AG04450 (cell line): ENCODE measurements at places on chromosomes 12 and 14.

DNA sequence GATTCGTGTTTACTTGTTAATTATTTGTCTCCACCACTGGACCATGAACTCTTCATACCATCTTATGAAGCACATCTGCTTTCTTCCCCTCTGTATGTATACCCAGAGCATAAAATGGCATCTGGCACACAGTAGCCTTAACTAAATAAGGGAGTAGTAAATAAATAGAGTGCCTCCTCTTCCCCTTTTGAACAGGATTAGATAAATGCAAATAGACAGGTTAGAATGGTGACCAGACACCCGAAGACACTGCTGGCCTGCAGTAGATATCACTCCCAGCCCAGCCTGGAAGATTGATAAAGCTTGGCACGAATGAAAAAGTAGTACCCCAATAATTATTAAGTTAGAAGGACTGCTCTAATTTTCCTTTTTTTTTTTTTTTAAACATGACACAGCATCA lies 6.9 kb downstream of the GALNT4 start:
- no peak for DNase-seq

DNA sequence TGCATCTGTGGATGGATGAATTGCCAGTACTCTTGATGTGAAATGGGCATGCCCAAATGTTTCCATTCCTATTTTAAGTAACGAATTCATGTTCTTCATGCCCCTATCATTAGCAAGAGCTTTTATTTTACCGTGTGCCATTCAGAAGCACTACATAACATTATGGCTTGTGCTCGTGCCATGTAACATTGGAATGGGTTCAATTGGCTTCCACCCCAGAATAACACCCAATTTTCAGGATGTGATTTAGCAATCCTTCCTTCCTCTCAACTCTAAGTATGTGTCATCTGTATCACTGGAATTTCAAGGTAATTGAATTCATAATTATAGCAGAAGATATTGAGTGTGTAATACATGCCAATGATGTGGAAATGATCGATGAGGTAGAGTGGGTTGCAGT lies 145.8 kb upstream of the TMPO start:
- DNase-seq, result no peak

DNA sequence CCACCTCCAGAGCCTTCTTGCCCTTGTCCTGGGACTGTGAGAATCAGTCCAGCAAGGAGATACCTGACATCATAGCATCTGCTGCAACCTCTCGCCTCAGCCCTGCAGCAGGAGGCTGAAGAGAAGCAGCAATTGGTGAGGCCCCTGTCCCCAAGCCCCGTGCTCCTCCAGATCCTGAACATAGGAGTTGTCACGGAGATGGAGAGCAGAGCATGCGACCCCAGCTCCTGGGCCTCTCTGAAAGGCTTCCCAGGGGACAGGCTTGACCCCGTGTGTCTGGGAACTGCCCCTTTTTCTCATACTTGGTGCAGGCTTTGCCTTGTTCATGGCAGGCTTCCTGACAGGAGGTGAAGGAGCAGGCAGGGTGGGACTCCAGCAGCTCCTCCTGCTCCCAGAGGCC lies 127.7 kb upstream of the PZP start:
- DNase-seq, result no peak

DNA sequence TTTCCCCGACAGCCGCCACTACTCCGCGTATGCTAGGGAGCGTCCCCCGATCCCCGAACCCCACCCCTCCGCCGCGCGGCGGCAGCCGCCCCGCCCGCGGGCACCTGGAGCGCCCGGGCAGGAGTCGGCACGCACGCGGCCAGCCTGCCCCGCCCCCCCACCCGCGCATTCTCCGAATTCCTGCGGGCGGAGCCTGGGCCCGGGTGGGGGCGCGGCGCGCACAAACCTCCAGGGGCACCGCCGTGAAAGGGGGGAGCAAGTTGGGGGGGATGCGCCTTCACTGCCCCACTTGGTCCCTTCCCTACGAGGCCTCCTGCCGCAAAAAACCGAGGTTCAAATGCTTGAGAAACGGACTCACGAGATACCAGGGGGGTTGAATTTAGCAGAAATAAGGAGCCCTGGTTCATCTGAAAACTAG lies 1.7 kb downstream of the AJUBA start:
- DNase-seq, result no peak

DNA sequence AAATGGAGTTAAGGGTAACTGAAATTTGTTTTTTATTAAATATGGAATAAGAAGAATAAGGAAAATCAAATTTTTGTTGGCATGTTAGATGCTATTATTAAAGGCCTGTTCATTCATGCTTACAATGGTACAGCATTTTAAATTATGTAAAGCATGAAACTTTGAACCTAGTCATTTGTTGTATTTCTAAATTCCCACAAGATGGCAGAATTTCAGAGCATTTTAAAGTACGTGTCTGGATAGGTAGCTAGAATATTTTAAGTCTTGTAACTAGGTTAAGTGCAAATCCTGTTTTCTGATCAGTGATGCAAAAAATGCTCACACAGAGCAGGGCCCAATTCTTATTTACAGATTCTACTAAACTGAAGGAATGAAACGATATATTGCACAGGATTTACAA lies 585.6 kb upstream of the MIS18BP1 start:
- DNase-seq, result no peak
